ENCODE measurements at places on chromosomes 1 and 21. TPM values are rescaled to one million over a fixed set of nuclear protein-coding genes. Genes with fewer than 3 reads are reported as not detected.

Gene MEX3A
- 8.1 TPM for total RNA-seq

GRCh38 chr1:115067161-115067859 is 22.0 kb downstream of the TSPAN2 start:
- H3K27me3 ChIP-seq, result no peaks in the 10 kb centered on the region
- H3K4me3 ChIP-seq, result no peak overlapping the region
- no peak overlapping the region for H3K27ac ChIP-seq
- H3K36me3 ChIP-seq, result no peaks in the 10 kb centered on the region
- no peak for DNase-seq

GRCh38 chr21:45347048-45347711 is 57.8 kb upstream of the COL18A1 start:
- no peak overlapping the region for H3K4me3 ChIP-seq
- no peak overlapping the region for H3K27ac ChIP-seq
- no peak for DNase-seq
- no peaks in the 10 kb centered on the region for H3K36me3 ChIP-seq

- no peak for DNase-seq
- H3K27ac ChIP-seq, result no peak overlapping the region
- H3K36me3 ChIP-seq, result no peaks in the 10 kb centered on the region
- peaks cover 3% of the 10 kb centered on the region for H3K4me1 ChIP-seq
Measured at GRCh38 chr1:175841738-175842187, 98.4 kb upstream of the TNR start.

All from lung (tissue), 17 donors.